Psoas muscle (tissue), 8 donors: ENCODE measurements at places on chromosomes 11 and 22. TPM values are rescaled to one million over a fixed set of nuclear protein-coding genes. Genes with fewer than 3 reads are reported as not detected.
A peak's percentile ranks its signal among the peaks of the same experiment; 100 is the strongest.

ROBO4 gene
- 14.9 TPM for total RNA-seq

DNA sequence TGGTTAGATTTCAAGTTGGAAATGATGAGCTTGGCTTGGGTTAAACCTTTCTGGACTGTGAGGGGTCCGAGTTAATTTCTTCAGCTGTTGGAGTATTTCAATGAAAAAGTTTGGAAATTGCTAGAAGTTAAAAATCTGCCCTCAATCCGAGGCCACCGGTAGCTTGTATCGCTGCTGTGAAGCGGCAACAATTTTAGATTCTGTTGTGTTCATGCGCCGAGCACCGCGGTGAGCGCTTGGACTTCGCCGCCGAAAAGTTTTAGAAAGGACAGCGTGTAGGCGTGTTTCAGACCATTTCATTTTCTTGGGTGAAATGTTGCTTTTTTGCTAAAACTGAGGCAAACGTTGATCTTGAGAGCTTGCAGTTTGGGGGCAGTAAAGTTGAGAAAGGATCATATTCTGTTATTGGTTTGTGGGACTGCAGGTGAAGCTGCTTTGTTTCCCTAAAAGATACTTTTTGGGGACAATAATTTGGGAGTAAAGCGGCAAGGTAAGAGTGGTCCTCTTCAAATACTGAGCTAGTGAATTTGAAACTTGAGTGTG, 928 bp downstream of the FBXO7 start:
- no peaks in the 10 kb centered on the region for H3K36me3 ChIP-seq
- H3K4me1 ChIP-seq: peaks cover 30% of the 10 kb centered on the region
- H3K4me3 ChIP-seq: peak overlapping the region; percentile 97

DNA sequence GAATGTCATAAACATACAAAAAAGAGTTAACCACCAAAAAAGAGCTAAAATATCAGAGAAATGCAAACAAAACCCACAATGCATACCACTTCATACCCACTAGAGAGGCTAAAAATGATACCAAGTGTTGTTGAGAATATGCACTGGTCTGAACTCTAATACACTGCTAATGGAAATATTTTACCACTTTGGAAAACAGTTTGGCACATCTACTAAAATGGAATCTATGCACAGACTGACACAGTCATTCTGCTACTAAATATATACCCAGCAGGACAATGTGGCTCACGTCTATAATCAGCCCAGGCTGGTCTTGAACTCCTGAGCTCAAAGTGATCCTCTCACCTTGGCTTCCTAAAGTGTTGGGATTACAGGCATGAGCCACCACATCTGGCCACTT, 18.0 kb downstream of the MAPK1 start:
- peaks cover 44% of the 10 kb centered on the region for H3K4me1 ChIP-seq
- no peaks in the 10 kb centered on the region for H3K27me3 ChIP-seq
- H3K36me3 ChIP-seq: peaks cover 5% of the 10 kb centered on the region
- H3K27ac ChIP-seq: peak overlapping the region; percentile 47
- H3K4me3 ChIP-seq: no peak overlapping the region
- no peak for DNase-seq

DNA sequence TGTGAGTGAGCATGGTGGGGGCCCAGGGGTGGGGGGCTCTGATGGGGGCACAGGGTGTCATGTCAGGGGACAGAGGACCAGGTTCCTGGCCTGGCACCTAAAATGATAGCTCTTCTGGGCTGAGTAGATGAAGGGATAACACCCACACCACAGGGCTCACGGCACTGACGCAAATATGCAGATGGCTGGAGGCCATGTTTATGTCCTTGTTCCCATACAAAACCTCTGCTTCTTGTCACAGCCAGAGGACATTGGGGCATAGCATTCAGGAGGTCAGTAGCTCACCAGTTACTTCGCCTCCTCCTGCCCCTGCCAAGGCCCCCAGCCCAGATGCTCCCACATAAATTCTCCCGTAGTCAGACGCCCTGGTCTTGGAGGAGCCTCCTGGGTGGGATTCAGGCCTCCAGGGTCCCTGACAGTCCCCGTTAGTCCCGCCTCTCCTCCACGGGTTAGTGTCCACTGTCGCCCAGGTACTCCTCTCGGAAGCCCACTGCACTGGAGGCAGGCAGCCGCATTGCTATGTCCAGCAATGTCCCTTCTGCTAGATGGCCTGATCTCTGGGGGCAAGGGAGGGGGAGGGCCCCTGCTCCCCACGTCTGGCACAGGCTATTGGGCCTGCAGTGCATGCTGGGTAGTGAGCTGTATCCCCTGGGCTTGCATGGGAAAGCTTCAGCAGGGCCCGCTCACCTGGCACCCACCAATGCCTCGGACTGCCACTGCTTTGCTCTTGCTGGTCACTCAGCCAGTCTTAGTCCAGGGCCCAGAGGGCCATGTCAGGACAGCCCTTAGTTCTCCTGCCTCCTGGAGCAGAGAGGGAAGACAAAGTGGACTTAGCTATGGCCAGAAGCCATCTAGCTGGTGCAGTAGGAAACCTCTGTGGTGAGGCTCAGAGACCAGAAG, 75.6 kb upstream of the MYOD1 start:
- no peaks in the 10 kb centered on the region for H3K4me1 ChIP-seq
- H3K36me3 ChIP-seq: no peaks in the 10 kb centered on the region
- no peak overlapping the region for H3K27ac ChIP-seq
- no peak overlapping the region for H3K4me3 ChIP-seq

NXPE4 gene
- not detected for total RNA-seq

- H3K4me3 ChIP-seq: peak within 1 kb of the TSS; percentile 65
- H3K4me1 ChIP-seq: peaks cover 22% of the 10 kb centered on the region
- peaks cover 23% of the 10 kb centered on the region for H3K27me3 ChIP-seq
- no peak within 1 kb of the TSS for H3K27ac ChIP-seq
Observed at GRCh38 chr11:60924110-60924905, at the start of gene TMEM132A. TSS of gene TMEM132A (plus strand) at chr11:60924460. CDS start at chr11:60924634, 174 bp downstream.

DNA sequence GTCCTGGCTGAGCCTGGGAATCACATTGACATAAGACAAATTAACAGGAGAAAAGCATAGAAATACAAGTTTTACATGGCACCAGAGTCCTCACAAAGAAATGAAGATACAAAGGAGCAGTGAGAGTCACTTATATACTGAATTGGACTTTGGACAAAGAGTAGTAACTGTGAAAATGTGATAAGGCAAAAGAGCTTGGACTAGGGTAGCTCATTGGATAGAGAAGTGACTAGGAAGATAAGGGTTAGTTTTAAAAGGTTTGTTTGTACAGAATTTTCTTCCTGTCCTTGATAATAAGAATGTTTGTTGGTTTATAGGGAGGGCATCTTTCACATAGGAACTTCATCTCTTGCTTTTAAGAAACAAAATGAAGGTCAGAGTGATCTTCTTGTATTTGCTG, 17.9 kb upstream of the NUCB2 start:
- no peaks in the 10 kb centered on the region for H3K36me3 ChIP-seq
- no peak overlapping the region for H3K27ac ChIP-seq
- H3K27me3 ChIP-seq: no peaks in the 10 kb centered on the region
- no peaks in the 10 kb centered on the region for H3K4me1 ChIP-seq
- no peak for DNase-seq

SULT4A1 gene
- total RNA-seq: not detected

LGR4 gene
- 8.0 TPM for total RNA-seq

OPCML gene
- total RNA-seq: not detected

CLDN5 gene
- total RNA-seq: 28.6 TPM

- no peak for DNase-seq
- H3K27me3 ChIP-seq: no peaks in the 10 kb centered on the region
- no peak overlapping the region for H3K4me3 ChIP-seq
- no peaks in the 10 kb centered on the region for H3K4me1 ChIP-seq
- no peaks in the 10 kb centered on the region for H3K36me3 ChIP-seq
Observed at GRCh38 chr11:133895061-133895479, 49.8 kb upstream of the SPATA19 start.

GRCh38 chr11:106503901-106504300, 426.4 kb downstream of the AASDHPPT start:
- H3K27ac ChIP-seq: no peak overlapping the region
- DNase-seq: no peak
- no peaks in the 10 kb centered on the region for H3K4me1 ChIP-seq
- no peak overlapping the region for H3K4me3 ChIP-seq
- no peaks in the 10 kb centered on the region for H3K27me3 ChIP-seq
- no peaks in the 10 kb centered on the region for H3K36me3 ChIP-seq

GRCh38 chr11:17642980-17643379, 76.4 kb upstream of the MYOD1 start:
- DNase-seq: no peak
- H3K27ac ChIP-seq: no peak overlapping the region
- no peaks in the 10 kb centered on the region for H3K27me3 ChIP-seq
- H3K4me3 ChIP-seq: no peak overlapping the region
- H3K4me1 ChIP-seq: no peaks in the 10 kb centered on the region

ABCC8 gene
- 0.64 TPM for total RNA-seq

MYOD1 gene
- 56.2 TPM for total RNA-seq

CLDN25 gene
- not detected for total RNA-seq

CCDC88B gene
- total RNA-seq: 1.4 TPM

- H3K4me1 ChIP-seq: peaks cover 34% of the 10 kb centered on the region
- H3K4me3 ChIP-seq: peak overlapping the region; percentile 0
- DNase-seq: no peak
Observed at GRCh38 chr22:36234919-36235318, 4.4 kb downstream of the APOL2 start.

OR51G2 gene
- total RNA-seq: not detected
